ENCODE measurements at places on chromosomes 11 and 22.

DNA sequence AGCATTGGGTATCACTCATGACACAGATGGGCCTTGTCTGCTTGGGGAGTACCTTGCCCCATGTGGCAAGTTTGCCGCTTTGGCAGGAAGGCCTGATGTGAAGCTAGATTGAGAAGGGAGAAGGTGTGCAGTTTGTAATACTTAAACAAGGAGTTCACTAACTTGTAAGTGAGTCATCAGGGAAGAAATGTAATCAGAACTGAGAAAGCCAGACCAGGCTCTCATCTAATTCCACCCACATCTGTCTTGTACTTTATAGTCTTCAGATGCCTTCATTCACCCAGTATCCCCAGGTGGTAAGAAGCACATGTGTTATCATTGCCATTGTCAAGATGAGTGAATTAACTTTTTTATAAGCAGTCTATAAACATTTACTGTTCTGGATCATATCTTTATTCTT, 116.0 kb upstream of the DDI1 start:
- no peak for DNase-seq

GRCh38 chr11:26730414-26731083, 8.7 kb upstream of the SLC5A12 start:
- DNase-seq: no peak

DNA sequence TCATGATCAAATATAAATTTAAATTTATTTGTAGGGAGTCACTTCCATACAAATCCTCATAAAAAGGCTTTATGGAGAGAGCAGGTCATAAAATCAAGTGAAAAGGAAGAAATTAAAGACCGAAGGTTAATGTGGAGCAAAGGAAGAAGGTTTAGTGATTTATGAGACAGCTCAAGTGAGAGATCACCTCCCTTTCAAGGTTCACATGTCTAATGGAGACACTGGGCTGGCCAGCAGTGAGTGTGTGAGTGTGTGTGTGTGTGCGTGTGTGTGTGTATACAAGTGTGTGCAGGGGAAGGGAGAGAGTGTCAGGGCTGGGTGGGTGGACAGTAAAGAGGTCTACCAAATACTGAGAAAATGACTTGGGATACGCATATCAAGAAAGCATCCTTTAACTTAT, 251.2 kb downstream of the FAT3 start:
- DNase-seq: no peak

DNA sequence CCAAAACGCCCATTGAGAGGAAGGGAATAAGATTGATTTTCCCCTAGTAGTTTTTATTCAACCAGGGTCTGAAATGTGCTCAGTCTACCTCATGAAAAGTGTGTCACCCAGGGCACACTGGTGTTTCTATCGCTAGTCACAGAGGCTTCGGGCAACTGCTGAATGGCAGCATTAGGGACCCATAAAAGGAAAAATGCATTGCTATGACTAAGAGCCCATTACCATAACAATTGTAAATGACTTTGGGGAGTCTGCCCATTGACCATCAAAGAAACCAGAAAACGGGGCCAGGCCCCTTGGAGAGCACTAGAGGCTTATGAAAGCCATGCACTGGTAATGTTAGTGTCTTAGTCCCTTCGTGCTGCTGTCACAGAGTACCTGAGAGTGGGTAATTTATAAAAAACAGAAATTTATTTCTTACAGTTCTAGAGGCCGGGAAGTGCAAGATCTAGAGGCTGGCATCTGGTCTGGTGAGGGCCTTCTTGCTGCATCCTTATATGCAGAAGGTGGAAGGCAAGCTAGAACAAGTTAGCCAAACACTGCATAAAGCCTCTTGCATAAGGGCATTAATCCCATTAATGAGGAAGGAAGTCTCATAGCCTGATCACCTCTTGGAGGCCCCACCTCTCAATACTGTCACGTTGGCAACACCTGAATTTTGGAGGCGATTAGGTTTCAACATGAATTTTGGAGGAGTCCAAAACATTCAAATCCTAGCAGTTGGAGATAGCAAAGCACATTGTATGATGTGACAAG, 306.7 kb downstream of the ST3GAL4 start:
- no peak for DNase-seq

DNA sequence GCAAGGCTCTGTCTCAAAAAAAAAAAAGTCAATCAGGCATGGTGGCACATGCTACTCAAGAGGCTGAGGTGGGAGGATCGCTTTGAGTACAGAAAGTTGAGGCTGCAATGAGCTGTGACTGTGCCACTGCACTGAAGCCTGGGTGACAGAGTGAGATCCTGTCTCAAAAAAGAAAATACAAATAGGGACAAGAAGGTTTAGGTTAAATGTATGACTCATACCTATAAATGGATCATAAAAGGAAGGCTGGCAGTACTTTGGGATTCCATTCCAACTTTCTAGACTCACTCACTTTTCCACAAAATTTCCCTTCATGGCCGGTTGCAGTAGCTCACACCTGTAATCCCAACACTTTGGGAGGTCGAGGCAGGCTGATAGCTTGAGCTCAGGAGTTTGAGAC, 25.6 kb upstream of the OSBP start:
- no peak for DNase-seq

- no peak for DNase-seq
Measured at GRCh38 chr11:64833509-64833908, 10.9 kb downstream of the CDC42BPG start.

DNA sequence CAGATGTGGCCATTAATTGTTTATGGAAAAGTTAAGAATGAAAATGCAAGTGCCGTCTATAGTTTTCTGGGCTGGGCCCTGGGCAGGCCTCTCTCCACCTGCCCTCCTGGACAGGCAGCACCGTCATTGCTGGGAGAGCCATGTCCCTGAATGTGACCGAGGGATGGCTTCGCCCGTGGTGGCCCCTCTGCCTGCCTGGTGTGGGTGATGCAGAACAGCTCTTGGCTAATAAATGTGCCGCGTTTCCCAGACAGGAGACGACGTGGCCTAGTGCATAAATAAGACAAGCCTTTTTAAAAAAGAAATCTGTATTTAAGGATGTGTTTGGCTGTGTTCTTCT, 407.3 kb downstream of the TBC1D22A start:
- no peak for DNase-seq

DNA sequence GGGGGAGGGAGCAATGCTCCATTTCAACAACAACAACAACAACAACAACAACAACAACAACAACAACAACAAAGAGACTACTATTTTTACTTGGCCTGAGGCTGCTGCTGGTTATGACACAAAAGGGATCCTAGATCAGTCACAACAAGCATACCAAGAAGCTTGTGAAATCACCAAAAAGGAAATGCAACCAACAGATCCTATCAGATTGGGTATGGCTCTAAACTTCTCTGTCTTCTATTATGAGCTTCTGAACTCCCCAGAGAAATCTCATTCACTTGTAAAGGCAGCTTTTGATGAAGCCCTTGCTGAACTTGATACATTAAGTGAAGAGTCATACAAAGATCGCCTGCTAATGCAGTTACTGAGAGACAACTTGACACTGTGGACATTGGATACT, 10.5 kb upstream of the MS4A2 start:
- DNase-seq: no peak

DNA sequence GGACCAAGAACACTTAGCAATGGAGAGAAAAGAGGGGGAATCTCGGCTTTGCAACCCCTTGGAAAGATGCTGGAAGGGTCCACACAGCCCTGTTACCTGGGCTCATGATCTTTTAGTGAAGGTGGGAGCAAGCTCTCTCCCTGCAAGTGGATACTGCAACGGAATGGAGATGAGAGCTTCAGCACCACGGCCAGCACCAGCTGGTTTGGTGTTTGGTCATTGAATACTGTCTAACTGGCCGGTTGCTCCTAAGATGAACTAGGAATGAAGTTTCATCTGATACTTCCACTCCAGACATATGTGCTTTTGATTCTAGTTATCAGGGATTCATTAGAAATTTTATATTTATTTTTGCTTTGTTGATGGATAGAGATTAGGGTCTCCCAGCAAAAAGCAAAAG, 16.3 kb downstream of the HTR3A start:
- no peak for DNase-seq

- DNase-seq: no peak
Measured at GRCh38 chr11:81596704-81597103, 1137.0 kb downstream of the FAM181B start.

GRCh38 chr22:26168939-26169314, 335 bp upstream of the SEZ6L start:
- DNase-seq: peak; percentile 21

DNA sequence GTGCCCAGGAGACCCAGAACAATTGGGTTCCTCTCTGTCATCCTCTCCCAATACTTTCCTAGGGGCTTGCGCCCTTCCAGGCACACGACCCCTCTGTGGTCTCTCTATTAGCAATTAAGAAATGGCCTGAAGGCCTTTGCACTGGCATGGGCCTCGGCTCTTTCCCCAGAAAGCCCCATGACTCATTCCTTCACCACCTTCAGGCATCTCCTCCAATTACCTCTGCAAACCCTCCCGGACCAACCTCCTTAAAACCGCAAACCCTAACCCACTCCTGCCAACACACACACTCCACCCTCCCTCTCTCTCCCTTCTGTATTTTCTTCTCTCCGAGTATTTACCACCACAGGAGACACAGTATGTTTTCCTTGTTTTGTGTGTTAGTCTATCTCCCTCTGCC, 36.7 kb downstream of the LARGE1 start:
- no peak for DNase-seq

- no peak for DNase-seq
Measured at GRCh38 chr11:119309411-119309810, 7.5 kb downstream of the MCAM start.

DNA sequence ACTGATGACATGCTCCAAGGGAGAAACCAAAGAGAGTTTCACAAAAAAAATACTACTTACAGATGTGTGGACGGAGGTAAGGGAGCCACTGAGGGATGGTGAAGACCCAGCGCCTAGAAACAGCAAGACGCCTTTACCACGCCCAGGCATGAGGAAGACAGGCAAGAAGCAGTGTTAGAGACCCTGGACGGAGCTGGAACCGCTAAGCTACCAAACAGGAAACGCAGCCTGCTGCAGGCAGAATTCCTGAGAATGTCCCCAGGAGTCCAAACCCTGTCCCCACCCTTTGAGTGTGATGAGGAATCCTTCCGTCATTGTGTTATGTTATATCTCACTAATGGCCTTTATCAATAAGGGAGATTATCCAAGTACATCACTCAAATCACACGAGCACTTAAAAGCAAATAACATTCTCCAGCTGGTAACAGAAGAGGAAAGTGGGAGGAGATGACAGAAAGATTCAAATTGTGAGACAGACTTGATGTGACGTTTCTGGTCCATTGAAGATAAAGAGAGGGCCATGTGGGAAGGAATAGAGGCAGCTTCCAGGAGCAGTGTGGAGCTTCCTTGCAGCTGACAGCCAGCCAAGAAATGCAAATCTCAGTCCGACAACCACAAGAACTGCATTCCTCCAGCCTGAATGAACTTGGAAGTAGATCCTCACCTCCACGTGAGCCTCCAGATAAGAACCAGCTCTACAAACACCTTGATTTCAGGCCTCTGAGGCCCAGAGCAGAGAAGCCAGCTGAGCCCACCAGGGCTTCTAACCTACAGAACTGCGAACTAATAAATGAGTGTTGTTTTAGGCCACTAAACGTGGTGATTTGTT, 19.1 kb downstream of the FAM181B start:
- DNase-seq: no peak

DNA sequence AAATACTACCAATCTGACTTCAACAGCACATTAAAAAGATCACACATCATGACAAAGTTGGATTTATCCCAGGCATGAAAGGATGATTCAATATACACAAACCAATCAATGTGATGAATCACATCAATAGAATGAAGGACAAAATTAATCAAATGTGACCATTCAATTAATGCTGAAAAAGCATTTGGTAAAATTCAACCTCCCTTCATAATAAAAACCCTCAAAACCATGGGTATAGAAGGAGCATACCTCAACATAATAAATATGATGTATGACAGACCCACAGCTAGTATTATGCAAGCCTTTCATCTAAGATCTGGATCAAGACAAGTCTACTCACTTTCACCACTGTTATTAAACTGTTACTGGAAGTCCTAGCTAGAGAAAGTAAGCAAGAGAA, 921.7 kb upstream of the RAG2 start:
- no peak for DNase-seq

DNA sequence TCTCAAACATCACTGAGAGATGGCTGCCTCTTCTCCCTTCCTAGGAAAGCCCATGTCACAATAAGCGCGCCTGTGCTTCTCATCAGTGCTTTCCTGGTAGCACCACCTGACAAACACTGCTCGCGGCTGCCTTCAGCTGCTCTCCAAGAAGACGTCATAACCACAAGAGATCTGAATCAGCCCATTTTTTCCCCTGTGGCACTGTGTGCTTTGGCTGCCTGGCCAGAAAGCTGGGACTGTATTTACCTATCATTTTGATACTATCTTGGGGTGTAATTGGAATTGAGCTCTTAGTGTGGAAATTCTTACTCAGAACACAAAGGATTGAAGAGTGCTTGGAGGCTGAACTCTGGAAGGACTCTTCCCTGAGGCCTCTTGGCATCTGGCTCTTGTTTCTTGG, 50.3 kb upstream of the EHF start:
- no peak for DNase-seq

- no peak for DNase-seq
Measured at GRCh38 chr11:130047141-130047540, 22.6 kb upstream of the APLP2 start.

- no peak for DNase-seq
Measured at GRCh38 chr22:34966980-34967565, 98.9 kb upstream of the ISX start.

DNA sequence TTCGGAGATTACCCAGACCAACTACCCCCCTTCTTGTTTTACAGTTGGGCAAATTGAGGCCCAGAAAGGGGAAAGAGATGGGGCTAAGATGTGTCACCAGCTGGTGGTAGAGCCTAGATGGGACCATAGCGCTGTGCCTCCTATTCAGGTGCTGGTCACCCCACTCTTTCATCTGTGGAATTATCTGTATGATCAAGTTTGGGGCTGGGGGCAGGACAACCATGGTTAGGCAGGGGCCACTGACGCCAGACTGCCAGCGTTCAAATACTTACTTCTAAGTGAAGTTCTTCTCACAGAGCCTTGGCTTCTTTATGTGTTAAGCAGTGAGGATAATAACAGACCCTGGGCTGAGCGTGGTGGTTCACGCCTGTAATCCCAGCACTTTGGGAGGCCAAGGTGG, 55.9 kb downstream of the IGLL1 start:
- no peak for DNase-seq

DNA sequence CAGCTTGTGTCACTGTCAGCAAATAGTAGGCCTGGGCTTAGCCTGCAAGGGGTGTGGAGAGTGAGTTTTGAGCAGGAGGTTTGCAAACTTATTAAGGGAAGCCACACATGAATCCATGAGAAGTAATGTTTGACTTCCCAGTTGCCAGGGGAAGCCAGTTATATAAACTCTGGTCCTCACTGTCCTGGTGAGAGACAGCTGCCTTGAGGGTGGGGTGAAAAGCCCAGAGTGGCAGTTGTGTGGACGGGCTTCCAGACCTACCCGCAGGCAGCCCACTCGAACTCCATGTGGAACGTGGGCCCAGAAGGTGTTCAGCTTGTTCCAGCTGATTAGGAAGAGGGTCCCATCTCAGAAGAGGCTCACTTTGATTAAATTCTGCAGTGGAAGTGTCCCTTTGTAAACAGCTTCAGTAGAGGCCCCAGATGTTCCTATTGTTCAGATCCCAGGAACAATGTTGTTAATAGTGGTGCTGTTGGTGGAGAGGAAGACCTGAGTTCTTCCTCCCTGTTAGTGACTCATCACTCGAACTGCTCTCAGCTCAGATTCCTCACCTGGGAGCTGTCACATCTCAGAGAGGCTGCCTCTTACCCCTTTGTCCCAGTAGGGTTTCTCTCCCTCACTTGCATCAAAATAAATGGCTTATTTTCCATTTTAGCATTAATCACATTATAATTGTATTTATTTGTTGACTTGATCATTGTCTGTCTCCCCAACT, 63.4 kb downstream of the GRAMD1B start:
- no peak for DNase-seq

- no peak for DNase-seq
Measured at GRCh38 chr11:128055576-128056217, 531.7 kb downstream of the ETS1 start.

All from NCI-H2171 (cell line).